Hematopoietic multipotent progenitor cell treated with erythropoietin and hydrocortisone succinate and interleukin-3 and kit ligand, for 17 days (in vitro differentiated cells): ENCODE measurements at places on chromosomes 4 and X.
A peak's percentile ranks its signal among the peaks of the same experiment; 100 is the strongest.

- no peak for DNase-seq
Measured at GRCh38 chr4:147772459-147772969, 40.6 kb downstream of the ARHGAP10 start.

DNA sequence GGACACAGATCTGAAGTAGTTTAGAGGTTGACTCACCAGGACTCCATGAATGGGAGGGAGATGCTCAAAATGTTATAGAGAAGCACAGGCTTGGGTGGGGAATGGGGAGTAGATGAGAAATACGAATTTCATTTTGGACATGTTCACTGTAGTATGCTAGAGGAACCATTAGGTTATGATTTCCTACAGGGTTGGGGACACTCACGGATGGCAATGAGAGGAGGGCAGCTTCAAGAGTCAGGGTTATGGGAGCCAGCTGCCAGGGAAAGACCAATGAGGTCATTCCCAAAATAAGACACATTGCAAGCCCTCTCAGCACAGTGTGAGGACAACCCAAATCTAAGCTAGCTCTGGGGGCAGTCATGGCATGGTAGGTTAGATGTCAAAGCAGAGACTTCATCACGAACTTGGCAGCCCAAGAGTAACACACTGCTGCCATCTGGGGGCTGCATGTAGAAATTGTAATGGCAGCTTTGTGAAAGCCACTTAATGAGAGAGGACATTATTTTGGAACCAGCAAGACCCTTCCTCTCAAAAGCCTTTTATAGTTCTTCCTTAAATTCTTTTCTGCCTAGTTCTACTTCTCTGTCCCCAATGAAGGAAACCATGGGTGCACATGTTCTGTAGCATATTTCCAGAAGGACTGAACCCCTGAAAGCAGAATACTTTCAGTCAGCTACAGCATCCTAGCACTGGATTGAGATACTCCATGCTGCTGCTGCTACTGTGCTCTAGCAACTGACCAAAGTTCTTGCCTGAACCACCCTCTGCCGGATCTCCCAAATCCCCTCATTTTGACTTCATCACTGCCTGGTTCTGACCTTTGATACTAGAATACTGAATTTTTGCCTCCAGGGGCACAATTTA, 16.2 kb upstream of the ZCCHC12 start:
- DNase-seq, result peak; percentile 4

DNA sequence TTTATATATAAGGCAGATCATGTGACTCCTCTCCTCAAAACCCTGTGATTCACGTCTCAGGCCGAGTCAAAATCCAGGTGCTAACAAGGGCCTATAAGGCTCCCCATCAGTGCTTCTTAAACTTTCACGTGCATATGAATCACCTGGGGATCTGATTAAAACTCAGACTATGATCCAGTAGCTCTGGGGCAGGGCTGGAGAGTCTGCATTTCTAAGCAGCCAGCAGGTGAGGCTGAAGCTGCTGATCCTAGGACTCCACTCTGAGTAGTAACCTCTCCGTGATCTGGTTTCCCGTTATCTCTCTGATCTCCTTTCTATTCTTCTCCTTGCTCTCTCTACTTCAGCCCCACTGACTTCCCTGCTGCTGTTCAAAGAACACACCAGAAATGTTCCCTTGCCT, 252.4 kb upstream of the RPS6KA3 start:
- no peak for DNase-seq

DNA sequence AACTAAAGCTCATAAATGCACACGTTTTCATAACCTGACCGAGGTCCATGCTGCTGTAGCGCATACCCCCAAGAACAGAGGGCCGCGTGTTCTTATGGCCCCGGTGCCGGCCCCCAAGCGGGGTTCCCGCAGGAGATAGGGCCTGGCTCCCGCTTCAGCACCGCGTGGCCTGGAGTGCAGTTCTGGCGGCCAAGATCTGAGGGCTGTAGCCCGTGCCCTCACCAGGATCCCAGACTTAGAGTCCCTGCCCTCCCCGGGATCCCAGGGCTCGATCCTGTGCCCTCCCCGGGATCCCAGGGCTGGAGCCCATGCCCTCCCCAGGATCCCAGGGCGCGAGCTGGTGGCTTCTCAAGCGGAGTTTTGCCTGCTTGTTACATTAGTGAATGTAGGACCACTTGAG, 1.0 kb upstream of the GRPEL1 start:
- DNase-seq, result no peak

GRCh38 chr4:47641755-47642154, 156.7 kb downstream of the ATP10D start:
- no peak for DNase-seq
